ENCODE measurements at places on chromosomes 1 and 21.

GRCh38 chr1:59046730-59047157, 250.2 kb upstream of the FGGY start:
- DNase-seq = no peak

- DNase-seq = no peak
Measured at GRCh38 chr1:84350550-84350949, 47.7 kb upstream of the DNASE2B start.

DNA sequence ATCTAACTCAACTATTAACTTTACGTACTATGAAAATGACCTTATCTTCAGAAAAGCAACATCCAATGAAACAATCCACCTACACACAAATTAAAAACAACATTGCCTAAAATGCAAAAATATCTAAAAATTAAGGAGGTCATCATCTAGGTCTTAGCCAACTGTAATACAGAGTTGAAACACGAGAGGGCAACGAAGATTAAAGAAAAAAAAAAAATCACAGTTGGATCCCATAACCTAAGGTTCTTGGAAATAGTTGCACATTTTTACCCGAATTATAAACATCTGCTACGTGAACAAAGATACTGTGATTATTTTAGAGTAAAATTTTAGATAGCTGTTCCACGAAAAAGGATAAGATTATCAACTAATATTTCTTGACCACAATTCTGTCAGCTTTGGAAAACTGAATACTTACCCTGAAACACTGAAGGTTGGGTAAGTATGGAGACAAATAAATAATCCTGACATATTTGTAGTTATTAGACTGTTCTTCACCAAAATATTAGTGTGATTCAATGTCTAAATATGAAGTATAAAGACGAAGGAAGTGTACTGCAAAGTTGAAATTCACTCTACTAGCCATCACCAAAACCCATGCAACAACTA, 88.0 kb upstream of the AK4 start:
- DNase-seq = peak; percentile 74

GRCh38 chr1:24763671-24764070, 18.4 kb downstream of the CLIC4 start:
- no peak for DNase-seq

DNA sequence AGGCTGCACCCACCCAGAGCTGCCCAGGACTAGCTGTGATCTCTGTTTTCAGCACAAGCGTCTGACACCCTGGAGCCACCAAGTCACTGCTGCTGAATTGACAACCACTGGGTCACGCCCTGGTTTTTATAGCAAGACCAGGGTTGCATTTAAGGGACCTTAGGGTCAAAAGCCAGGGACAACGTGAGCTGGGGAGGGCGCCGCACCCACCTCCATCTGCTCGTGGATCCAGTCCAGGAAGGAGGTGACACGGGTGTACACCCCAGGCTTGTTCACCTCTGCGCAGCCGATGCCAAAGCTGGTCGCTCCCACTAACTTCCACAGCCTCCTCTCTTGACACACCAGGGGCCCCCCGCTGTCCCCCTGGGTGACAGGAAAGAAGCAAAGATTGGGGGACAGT, 9.2 kb upstream of the TFF1 start:
- no peak for DNase-seq
